CD4-positive, alpha-beta memory T cell (primary cell): ENCODE measurements at places on chromosomes 6 and 20.

GRCh38 chr6:136337121-136337520 is 47.5 kb upstream of the BCLAF1 start:
- DNase-seq: no peak

DNA sequence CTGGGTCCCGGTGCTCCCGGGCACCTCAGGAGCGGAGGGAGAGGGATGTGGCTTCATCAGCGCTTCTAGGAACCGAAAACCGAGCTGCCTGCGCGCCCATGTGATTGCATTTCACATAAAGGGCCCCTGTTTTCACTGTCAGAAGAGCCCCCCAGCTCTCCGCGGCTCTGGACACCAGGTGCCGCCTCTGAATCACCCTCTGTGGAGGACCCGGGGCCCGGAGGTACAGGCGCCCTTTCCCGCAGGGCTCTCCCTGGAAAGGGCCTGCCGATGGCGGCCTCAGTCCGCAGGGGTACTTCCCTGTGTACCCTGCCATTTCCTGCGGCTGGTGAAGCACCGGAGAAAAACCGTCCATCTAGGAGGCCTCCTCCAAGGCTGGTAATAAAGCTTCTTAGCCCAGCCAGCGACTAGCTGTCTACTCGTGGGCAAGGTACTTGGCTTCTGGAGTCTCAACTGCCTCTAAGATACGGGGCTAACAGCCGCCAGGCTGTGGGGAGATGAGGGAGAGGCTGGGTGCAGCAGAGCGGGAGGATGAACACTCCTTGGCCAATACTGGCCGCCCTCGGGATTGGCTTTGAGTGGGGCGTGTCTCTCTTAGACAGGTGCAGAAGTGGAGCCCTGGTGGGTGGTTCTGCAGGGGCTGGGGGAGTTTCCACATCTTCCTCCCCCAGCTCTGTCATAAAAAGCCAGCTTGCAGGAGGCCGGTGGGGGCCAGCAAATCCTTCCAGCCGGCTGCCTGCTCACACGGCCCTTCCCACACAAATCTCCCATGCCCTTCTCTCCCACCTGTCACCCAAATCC is 1.6 kb downstream of the PPP1R16B start:
- peak; percentile 65 for DNase-seq

- DNase-seq: no peak
Observed at GRCh38 chr6:168967281-168967925, 286.2 kb downstream of the THBS2 start.

GRCh38 chr6:136510299-136510698 is 39.9 kb downstream of the MAP7 start:
- no peak for DNase-seq

DNA sequence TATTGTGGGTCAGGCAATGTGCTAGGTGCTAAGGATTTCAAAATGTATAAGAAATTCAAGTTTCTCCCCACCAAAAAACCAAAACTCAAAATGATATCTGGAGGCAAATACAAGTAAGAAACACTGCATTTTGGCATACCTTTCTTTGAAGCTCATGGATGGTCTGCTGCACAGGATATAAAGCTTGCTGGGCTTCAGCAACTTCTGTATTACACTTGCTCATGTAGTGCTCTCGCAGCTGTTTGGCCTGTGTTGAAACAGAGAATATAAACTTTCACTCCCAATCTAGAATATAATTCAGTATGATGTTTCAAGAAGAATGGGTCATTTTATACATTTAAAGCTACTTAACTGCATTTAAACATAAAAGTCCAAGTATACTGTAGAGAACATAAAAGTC is 39.6 kb downstream of the SHPRH start:
- DNase-seq: no peak

DNA sequence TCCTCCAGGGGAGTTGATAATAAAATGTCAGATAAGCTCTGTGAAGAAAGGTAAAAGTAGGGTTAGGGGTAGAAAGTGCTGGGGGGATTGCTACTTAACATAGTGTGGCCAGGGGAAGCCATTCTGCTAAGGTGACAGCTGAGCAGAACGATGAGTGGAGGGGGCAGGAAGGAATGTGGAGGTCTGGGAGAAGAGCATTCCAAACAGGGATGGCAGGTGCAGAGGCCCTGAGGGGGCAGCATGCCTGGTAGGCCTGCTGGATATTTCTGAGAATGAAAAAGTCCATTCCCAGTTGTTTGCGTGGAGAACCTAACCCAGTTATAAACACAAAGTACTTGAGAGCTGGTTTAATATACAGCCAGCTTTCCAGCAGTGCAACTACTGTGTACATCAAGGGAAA is 9.3 kb downstream of the GFRA4 start:
- DNase-seq: no peak

GRCh38 chr6:68343901-68344300 is 291.2 kb upstream of the ADGRB3 start:
- DNase-seq: no peak

GRCh38 chr6:139498715-139499114 is 124.3 kb upstream of the CITED2 start:
- DNase-seq: no peak

DNA sequence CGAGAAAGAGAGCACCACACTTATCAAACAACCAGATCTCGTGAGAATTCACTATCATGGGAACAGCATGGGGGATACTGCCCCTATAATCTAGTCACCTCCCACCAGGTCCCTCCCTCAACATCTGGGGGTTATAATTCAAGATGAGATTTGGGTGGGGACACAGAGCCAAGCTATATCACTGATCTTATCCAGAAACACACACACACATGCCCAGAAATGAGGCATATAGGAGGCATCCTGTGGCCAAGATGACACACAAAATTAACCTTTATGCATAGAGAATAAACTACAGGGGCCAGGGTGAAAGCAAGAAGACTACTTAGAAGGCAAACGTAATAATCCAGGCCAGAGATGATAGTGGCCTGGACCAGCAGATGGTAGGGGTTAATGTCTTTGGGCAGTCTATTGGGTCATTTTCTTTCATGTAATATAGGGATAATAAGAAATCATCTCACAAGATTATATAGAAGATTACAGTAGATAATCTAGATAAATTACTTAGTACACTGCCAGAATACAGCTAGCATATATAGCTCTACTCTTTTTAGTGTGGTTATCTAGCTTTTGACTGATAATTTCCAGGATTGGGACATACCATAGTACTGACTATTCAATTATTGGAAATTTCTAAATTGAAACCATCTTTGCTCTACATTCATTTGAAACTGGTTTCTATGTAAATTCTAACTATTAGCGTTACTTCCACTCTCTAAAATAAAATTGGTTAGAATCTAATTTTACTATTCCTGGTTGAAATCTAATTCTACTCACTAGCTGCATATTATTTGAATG is 20.0 kb downstream of the RNF144B start:
- DNase-seq: no peak

DNA sequence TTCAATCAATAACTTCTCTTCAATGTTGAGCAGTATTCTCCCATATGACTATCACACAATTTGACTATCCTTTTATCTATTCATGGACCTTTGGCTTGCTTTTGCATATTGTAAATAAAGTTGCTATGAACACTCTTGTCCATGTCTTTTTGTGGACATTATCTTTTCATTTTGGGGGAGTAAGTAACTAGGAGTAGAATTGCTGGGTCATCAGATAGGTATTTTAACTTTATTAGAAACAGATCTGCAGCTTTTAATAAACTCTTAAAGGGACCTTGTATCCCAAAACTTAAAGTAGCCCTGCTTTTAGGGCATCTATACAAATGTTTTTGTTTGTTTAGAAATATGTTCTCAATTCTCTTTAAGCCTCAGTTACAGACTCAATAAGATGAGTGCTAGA is 614.2 kb upstream of the CITED2 start:
- no peak for DNase-seq

DNA sequence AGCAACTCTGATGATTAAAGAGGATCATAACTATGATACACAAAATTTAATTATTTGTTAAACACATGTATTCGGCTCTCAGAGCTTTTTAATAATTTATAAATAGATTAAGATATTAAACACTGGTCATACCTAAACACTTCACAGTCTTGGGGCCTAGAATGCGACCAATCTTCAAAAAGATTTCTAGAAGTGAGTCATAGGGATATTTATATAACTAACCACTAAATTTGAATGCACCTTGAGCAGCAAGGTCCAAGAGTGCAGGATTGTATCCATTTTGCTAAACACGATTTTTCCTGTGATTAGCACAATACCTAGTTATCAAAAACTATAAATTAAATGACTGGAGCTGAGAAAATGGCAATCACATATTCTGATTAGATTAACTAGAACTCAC is 709.3 kb downstream of the EPHA7 start:
- DNase-seq: no peak

GRCh38 chr6:158543606-158544185 is 16.2 kb upstream of the TMEM181 start:
- no peak for DNase-seq

DNA sequence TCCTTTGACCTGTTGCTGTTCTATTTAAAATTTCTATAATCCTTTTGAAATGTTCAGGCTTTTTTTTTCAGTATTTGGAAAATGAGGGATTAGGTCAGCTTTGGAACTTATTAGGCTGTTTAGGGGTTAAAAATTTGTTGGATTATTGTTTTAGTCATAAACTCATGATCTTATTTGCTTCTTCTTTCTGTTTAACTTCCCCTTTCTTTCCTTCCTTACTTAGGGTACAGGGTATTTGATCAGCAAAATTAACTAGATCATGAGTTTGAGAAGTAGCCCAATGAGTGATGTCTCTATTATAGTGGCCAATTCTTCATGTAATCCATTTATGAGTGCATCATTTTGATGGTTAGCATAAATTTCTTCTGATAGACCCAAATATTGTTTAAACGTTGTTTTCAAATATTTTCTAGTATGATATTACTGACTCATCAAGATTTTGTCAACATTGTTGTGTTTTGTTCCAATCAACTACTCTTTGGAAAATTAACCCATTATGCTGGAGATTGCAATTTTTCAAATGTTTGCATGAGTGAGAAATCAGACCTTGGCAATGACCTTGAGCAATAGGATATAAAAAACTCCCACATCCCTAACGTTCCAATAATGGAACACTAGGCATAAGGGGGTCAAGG is 94.4 kb downstream of the OTOR start:
- DNase-seq: no peak

DNA sequence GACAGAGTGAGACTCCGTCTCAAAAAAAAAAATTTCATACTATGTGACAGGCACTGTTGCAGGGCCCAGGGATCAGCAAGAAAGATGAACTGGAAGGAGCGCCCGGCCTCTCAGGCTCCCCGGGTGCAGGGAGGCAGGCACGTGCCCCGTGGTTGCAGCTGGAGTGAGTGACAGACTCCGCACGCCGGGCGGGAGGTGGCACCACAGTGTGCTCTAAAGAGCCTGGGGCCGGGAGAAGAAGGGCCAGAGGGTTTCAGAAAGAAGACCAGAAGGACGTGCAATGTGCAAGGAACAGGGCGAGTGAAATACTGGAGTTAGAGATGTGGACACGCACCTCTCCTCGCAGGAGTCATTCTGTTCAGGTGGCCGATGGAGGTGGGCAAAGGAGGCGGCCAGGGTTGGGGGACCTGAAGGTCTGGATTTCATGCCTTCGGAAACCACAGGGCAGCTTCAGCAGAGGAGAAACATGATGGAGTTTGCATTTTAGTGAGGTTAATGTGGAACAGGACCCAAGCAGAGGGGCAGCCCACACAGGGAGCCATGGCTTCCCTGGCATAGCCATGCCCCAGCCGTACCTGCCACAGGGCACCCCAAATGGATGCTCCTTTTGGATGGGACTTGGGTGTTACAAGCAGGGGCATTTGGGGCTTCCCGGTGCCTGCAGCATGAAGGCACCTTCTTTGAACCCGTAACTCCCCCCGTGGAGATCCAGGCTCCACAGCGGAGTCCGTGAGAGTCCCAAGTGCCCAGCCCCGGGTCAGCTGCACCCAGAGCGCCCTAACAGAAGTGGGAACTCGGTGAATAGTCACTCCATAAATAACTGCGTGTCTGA is 226.2 kb downstream of the ERMARD start:
- DNase-seq: no peak

- DNase-seq: no peak
Observed at GRCh38 chr6:156828280-156828703, 51.1 kb downstream of the ARID1B start.

GRCh38 chr20:33531885-33532284 is 42.0 kb downstream of the CBFA2T2 start:
- DNase-seq: no peak

DNA sequence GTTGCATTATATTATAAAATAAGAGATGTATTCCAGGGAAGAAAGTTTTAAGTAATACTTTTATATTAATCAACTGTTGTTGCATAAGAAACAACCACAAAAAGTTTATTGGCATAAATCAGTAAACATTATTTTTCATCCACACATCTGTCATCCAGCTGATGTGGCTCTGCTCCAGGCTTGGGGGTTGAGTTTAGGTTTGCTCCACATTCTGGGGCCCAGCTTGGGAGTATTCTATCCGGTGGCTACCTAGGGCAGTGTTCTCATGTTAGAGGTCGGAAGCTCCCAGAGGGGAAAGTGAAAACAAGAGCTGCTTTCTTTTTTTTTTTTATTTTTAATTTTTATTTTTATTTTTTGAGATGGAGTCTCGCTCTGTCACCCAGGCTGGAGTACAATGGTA is 728.4 kb upstream of the FLRT3 start:
- DNase-seq: no peak

DNA sequence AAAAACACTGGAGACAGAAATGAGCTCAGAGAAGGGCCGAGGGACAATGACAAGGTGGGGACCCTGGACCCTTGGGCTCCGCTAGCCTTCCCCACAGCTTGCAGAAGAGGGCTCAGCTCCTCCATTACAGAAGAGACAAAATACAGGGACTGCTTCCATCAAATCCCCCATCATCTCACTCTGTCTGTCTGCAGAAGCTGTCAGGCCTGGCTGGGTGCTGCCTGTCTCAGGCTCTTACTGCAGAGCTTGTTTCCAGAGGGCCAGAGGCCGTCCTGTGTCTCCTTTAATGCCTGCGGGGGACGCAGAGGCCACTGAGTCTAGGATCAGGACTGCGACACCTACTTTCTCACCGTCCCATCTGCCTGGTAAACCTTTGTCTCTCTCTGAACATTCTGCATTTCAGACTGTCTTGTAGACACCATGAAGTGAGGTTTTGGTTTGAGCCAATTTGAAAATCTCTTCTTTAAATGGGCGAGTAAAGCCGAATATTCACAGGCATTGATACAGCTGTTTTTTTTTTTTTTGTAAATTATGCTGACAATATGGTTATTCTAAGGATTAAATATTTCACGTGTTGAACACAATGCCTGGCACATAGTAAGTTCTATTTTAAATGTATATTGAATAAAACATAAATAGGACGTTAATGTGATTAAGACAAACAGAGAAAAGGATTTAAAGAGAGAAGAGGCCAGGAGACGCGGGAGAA is 28.3 kb downstream of the RNASET2 start:
- no peak for DNase-seq

DNA sequence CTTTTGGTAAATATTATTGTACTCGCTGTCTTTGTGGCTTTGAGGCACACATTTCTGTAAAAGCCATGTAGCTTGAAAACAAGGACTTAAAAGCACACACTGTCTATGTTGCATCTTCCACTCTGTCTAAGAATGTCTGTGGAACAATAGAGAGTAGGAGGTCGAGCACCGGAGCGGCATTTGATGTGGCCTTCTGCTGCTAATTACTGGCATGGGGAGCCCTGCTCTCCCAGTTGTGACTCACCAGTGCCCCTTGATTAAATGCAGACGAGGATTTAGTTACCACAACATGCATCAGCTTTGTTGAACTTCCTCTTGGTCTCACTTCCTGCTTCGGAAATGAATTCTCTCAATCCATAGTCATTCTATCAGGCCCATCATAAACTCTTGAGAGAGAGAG is 680.7 kb upstream of the SLC35B3 start:
- no peak for DNase-seq
